H1 (cell line): ENCODE measurements at places on chromosomes 12 and 14. TPM values are rescaled to one million over a fixed set of nuclear protein-coding genes. Genes with fewer than 3 reads are reported as not detected.

DNA sequence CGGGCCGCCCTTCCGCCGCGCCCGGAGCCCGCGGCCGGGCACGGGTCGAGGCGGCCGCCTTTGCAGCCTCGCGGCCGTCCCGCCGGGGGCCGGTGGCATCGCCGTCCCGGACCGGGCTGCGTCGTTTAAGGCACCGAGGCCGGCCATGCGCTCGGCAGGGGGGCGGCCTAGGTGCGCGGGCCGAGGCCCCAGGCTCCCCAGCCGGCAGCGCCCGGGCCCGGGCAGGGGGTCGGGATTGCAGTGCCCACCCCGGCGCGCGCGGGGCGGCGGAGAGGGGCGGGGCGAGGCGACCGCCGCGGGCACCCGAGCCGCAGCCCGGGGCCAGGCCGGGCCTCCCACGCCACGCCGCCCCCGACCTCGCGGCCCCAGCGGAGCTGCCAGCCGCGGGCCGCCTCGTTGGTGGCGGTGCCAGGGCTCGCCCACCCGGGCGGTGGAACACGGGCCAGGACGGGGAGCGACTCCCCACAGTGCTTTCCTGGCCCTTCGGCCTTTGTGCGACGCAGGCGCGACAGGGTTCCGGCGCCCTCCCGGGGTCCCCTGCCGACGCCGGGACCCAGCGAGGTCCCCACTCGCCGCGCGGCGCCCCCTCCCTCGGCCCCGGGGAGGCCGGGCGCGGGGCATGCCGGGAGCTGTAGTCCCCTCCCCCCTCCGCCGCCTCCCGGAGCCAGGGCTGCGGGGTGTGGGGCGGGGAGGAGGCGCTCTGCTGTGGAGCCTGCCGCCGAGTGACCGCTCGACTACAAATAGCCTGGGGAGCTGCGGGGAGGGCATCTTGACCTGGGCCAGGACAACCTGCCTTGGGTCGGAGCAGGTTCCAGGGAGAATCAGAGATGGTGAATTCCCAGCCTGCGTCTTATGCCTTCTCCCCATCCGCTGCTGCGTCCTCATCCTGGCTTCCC is 769 bp downstream of the FKBP4 start:
- no peak for DNase-seq

GRCh38 chr12:55043542-55043941 is 23.8 kb downstream of the NEUROD4 start:
- DNase-seq, result no peak

DNA sequence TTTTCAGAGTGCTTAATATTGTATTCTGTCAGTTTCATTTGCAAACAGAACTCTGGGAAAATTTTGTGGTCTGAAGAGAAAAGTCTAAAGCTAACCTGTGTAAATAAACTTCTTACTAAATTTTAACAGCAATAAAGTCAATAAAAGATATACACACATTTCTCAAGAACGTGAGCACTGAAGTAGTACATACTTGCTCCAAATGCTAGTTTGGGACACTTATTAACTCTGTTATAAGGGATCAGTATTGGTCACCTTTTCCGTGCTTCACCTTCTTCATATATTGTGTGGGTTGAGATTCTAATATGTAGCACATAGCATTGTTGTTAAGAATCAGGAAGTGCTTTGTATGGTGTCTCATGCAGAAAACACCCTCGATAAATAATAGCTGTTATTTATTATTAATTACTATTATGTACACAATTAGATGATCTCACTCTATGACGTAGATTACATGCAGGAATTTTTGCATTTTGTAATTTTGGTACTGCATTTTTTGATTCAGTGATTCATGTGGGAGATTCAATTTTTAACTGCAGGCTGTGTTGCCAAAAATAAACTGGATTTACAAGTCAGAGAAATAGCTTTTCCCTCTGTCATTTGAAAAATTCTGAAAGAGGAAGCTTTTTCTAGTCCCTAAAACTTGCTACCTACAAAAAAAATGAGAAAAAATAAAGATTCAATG is 300.9 kb downstream of the ACSS3 start:
- DNase-seq, result no peak

The ANKS1B gene
- total RNA-seq, result 6.1 and 8.5 TPM in 2 replicates

DNA sequence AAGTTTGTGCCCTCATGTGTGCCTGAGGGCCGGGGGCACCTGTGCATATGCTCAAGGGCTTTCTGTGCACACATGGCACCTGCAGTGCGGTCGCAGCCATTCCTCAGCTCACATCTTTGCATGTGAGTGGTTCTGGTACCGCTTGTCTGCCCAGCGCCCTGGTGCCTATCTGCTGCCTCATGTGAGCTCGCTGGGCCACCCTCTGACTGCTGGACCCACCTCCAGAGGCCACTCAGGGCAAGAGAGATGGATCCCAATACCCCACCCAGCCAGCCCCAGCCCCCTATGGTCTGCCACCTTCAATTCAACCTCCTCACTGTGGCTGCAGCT is 5.4 kb upstream of the AMN start:
- DNase-seq, result no peak

DNA sequence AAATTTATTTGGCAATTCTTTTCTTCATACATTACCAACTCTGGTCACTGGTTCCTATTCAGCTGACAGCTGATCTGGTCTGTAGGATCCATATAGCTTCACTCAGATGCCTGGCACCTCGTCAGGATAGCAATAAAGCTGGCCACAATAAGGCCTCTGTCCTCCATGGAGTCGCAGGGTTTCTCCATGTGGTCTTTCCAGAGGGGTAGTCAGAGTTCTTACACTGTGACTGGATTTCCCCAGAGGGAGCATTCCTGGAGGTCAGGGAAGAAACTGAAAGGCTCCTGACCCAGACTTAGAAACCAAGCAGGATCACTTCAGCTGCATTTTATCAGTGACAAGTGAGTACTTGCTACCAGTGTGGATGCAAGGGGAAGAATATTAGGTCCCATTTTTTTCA is 34.9 kb upstream of the SIX1 start:
- no peak for DNase-seq

DNA sequence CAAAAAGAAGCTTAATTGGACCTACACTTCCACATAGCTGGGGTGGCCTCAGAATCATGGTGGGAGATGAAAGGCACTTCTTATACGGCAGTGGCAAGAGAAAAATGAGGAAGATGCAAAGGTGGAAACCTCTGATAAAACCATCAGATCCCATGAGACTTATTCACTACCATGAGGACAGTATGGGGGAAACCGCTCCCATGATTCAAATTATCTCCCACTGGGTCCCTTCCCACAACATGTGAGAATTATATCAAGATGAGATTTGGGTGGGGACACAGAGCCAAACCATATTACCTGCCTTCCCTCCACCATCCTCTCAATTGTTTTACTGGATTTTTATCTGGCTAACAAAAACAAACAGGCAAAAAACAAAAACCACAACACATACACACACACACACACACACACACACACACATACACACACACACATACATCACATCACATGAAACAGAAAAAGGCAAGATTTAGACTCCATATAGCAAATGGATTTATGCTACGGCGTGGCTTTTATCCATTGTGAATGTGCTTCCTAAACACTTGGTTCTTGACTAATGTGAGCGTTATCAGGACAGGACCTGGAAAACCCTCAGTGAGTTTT is 66.7 kb downstream of the ZFP36L1 start:
- no peak for DNase-seq

GRCh38 chr12:62792236-62792870 is 142.6 kb downstream of the PPM1H start:
- no peak for DNase-seq

DNA sequence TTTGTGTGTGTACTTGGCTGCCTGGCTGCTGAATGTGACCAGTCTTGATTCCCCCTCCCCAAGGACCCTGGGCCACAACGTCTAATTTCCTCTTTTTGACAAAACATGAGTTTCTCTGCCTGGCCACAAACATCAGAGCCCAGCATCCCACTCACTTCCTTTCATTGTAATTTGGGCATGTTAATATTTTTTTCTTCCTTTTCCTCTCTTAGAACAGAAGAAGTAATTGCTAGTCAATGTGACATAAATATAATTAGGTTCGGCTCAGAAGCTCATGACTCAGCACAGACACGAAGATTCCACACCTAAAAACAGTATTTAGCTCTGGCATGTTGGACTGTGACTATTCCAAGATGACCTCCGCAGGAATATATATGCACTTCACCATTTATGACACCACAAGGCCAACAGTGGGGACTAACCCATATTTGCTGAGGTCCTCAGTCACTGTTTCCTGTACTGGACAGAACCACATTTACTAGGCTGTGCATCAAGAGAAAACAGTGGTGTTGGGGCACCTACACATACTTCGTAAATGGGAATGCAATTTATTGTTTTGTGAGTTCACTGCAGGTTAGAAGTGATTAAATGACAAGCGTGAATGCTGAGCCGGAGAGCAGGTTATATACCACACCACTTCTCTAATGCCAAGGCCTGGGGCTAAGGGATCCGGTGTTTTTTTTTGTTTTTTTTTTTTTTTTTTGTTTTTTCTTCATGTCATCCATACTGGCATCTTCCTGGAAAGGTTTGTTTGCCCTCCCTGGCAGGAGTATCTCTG is 4.2 kb downstream of the GSG1 start:
- no peak for DNase-seq

DNA sequence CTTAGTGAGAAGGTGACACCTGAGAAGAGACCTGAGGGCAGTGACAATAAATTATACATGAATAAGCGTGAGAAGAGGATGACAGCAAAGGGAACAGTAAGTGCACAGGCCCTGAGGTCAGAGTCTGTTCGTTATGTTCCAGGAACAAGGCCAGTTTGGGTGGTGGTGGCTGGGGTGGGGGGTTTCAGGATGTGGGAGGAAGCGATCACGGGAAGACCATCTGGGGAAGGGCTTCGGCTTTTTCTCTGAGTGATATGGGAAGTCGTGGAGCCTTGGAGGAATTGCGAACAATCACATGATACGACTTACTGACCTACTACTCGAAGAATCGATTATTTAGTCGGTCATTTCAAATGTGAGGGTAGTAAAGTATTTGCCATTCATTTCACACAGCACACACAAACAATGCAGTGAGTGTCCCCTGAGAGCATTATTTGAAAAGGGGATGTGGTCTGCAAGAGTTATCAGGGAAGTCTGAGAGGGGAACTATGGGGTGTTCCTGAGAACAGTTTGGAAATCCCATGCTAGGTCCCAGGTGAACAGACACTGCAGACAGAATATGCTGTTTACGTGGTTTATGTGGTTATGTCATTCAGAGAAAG is 94.7 kb downstream of the SLC38A1 start:
- no peak for DNase-seq

The OSGEP gene
- total RNA-seq, result 34.4 and 42.3 TPM in 2 replicates
